ENCODE measurements at places on chromosomes 1 and 21.

DNA sequence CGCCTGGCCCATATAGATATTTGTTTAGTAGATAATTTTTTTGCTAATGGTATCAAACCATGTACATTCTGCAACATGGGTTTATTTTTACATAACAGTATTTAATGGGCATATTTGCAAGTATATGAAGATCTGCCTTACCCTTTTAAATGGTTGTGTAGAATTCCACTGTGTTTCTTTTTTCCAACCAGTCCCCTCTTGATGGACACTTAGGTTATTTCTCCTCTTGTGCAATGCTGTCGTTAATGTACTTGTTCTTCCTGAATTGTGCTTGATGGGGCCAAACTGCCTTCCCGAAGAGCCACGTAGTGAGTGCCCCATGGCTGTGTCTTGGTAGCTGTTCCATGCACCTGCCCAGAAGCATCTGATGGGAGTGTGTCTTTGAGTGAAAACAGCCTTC is 39.4 kb upstream of the EFHD2 start:
- DNase-seq: no peak

DNA sequence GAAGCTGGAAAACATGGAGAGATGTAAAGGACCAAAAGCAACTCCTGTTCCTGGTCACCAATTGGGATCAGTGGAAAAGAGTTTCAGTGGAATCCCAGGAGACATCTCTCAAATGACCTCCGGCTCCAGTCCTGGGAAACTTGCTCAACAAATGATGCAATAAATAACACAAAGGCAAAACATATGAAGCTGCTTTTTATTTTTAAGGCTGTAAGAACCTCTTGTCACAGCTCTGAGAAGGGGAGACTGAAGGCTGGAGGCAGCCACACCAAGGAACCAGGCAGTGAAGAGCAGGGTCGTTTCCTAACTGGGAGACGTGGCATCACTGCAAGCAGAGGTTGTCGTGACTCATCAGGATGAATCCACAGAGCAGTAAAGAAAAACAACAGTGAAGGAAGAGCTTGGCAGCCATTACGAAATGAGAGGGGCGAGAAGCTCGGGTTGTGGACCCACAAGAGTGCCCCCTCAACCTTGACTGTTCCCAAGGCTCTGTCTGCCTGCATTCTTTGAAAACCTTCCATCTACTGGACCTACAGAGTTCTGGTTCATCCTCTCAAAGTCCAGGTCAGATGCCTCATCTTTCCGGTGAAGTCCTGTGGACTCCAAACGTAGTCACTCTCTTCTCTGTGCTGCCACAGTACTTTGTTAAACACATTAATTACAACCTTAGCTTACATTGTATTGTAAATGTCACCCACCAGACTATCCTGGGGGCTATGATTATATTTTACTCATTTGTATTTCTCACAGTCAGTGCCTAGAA is 32.1 kb downstream of the JAK1 start:
- peak; percentile 21 for DNase-seq

- DNase-seq: no peak
These were observed 490.1 kb downstream of the NEGR1 start for GRCh38 chr1:71792264-71792663.

DNA sequence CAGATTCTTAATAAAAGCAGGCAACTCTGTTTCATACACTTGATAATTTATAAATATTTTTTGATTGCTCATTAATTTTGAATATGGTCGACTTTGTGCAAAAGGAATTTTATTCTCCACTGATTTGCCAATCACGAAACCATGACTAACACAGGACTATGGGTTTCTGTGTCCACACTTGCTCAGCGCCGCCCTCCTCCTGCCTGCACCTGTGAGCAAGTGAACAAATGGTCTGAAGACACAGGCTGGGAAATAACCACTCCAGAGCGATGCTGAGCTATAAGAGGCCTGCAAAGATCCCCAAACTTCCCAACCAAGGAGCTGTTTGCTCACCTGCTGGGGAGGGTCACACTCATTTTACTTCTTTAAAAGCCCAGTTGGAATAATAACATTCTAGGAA is 19.6 kb downstream of the ABCB10 start:
- DNase-seq: no peak

DNA sequence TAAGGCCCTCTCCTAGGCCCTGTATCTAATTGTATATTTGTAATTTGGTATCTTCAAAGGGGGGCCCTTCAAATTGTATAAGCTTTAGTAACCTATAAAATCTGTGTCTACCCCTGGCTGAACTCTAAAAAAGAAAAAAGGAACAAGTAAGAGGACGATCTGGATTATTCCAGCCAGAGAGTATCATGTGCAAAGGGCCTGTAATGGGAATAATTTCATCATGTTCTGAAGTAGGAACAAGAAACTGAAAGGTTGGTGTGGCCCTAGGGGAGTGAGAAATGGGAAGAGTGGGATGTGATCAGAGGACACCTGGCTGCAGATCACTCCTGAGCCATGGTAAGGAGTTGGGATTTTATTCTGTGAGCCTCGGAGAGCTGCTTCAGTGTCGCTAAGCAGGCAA is 14.7 kb downstream of the PTAFR start:
- no peak for DNase-seq

DNA sequence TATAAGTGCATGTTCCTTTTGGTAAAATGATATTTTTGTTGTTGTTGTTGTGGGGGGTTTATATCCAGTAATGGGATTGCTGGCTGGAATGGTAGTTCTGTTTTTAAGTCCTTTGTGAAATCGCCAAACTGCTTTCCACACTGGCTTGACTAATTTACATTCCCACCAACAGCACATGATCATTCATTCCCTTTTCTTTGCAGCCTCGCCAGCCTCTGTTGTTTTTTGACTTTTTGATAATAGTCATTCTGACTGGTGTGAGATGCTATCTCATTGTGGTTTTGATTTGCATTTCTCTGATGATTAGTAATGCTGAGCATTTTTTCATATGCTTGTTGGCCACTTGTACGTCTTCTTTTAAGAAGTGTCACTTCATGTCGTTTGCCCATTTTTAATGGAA is 188.5 kb upstream of the CHRM3 start:
- no peak for DNase-seq

GRCh38 chr1:174247472-174247871 is 88.2 kb downstream of the RABGAP1L start:
- no peak for DNase-seq

GRCh38 chr1:169829671-169830070 is 35.0 kb upstream of the METTL18 start:
- DNase-seq: no peak

DNA sequence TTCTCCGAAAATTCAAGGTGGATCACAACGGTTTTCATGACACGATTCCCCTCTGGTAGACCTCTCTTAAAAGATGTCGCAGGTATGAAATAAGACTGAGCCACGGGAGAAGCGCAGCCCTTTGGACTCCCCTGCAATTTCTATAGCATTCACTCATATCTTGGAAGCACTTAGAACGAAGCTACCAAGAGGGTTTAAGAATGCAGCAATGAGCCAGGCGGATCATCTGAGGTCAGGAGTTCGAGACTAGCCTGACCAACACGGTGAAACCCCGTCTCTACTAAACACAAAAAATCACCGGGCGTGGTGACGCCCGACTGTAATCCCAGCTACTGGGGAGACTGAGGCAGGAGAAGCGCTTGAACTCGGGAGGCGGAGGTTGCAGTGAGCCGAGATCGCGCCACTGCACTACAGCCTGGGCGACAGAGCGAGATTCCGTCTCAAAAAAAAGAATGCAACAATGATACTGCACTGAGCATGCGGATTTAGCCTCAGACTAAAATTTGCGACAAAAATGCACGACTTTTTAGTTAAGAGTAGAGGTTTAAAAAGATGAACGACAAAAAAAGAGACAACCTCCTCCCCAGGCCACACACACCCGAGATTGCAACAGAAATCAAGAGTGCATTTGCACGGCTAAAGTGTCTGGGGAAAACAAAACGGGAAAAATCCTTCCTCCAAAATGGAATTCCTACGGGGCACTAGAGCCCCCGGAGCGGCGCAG is 743 bp downstream of the TOMM20 start:
- no peak for DNase-seq

- no peak for DNase-seq
These were observed 3.5 kb downstream of the MYCL start for GRCh38 chr1:39898191-39898590.

GRCh38 chr1:200625381-200625824 is 4.9 kb upstream of the KIF14 start:
- DNase-seq: no peak

DNA sequence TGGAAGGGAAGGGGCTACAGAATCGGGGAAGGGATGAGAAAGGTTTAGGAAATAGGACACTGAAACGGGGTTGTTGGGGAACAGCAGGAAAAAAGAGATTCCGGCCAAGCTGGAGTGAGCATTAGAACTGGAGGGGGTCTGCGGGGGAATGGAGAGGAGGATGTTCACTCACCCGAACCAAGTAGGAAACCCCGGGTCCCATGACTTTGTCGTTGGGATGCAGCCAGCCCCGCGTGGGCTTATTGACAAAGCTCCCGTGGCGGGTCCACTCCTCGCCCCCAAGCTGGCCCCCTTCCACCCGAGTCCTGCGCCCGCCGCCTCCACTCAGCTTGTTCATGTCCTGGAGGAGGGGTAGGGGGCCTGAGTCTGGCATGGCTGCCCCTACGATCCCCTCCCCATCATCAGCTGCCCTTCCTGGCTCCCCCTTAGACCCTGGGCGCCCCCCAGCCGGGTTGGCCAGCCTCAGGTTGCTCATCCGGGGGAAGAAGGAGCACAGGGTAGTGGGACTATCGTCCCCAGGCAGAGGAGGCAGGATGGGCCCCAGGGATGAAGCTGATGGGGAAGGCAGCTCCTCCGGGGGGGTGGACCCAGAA is 591 bp downstream of the SHC1 start:
- DNase-seq: peak; percentile 44

- DNase-seq: no peak
These were observed 81.1 kb downstream of the DSCAM start for GRCh38 chr21:40765811-40766210.

All from hindlimb muscle (tissue), 1 donor.